ENCODE measurements at places on chromosomes 4 and X.
A peak's percentile ranks its signal among the peaks of the same experiment; 100 is the strongest.

DNA sequence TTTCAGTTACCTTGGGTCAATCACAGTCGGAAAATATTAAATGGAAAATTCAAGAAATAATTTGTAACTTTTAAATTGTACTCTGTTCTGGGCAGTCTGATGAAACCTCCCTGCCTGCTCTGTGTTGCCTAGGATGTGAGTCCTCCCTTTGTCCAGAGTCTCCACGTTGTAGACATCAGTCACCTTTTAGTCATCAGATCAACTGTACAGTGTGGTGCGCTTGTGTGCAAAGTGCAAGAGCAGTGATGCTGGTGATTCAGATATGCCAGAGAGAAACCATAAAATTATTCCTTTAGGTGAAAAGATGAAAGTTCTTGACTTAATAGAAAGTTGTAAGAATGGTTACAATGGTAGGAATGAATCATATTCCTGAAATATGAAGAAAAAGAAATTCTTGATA lies 1.4 kb downstream of the SPATA4 start:
- DNase-seq = no peak

DNA sequence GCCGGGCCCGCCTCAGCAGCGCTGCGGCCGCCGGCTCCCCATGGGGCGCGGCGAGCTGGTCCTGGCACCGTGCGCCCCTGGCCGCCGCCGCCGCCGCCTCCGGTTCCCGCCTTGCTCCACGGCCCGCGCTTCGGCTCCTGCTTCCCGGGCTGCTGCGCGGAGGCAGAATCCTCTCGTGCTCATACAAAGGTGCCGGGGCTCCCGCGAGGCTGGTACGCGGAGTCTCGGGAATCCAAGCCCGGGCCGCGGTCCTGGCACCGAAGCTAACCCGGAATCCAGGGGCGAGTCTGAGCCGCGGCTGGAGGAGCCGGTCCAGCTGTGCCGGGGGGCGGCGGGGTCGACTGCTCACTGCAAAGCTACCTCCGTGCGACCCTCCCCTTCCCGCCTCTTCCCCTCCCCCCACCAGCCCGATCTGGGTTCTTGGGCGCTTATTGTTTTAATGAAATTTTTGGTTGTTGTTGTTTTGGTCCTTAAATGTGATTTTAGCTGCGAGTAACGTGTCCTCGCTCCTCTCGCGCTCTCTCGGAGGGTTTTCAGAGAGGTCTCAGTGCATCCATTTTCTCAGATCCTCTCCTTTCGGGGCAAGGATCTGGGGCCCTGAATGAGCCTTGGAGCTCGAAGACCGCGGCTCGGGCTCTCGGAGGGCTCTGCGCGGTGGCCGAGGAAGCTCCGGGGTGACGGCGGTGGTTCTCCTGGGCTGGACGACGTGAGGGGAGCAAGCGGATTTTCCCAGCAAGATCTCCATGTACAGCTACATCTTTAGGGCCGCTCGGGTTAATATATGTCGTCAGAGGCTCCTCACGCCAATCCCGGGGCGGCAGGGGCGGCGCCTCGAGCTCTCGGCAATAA lies at the start of gene HAND2:
Gene HAND2 (minus strand): TSS at position 753 of the 849 bp plus-strand sequence. CDS start 940 bp downstream, outside the sequence.
- DNase-seq = no peak

DNA sequence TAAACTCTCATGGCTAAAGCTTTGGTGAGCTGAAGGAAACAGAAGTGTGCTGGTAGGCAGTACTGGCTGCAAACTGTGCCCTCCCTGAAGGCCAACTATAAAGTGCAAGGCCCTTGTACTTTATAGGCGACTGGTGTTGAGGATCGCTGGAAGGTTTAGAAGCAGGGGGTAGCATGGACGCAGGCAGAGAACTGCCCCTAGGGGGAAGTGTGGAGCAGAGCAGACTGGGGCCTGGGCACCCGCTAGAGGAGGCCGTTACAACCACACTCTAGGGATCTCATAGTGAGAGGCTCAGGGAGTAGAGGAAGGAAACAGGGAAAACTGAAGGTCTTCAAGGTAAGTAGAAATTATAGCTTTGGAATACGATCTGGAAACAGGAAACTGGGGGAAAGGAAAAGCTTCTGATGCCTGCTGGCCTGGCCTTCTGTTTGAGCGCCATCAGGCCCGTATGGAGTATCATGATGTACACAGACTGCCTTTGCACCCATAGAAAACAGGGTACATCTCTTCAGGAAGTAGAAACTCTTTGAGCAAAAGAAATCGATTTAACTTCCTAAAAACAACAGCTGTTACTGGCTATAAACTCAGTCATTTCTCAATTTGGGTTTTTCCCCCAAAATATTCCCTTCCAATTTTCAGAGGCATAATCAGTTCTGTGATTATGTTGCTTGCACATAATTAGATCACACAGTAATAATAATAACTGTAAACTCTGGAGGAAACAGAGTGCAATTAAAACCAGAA lies 23.9 kb upstream of the TMSB4X start:
- DNase-seq = no peak

- no peak for DNase-seq
Measured at GRCh38 chr4:123672987-123673386, 276.4 kb downstream of the SPRY1 start.

DNA sequence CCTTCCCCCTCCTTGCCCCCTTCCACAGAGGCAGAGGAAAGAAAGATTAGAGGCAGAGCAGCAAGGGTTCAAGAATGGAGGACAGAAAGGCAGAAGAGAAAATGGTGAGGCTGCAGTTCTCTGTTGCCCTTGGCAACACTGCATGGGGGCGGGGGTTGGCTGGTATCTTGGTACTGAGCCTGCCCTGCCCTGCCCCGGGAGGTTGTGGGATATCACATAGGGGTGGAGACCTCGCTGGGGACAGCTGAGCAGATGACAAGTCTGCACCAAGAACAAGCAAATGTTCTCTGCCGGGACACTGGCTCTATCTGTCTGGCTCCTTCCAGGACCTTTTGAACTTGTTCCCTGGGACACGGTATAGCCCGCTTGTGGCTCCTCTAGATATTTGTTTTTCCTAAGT lies 39.8 kb downstream of the NHS start:
- DNase-seq = no peak

- peak; percentile 50 for DNase-seq
Measured at GRCh38 chr4:152100379-152101201, 339.8 kb upstream of the GATB start.

GRCh38 chr4:2251795-2252529 lies 9.9 kb downstream of the MXD4 start:
- no peak for DNase-seq

DNA sequence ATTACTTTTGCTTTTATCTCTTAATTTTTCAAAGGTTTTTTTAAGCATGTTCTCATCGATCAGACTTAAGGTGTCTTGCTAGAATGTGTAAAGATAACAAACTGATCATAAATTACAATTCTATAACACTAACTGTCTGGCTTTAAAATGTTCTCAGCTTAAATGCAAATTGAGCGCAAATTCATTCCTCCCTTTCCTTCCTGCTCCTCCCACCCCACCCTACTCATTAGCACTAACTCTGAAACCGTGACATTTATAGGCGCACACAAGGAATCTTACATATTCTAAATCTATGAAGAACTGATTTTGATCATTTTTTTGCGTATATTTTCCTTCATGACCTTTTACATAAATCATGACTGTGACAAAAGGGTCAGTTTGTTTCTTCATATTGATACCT lies 590.0 kb upstream of the DIAPH2 start:
- DNase-seq = no peak

- DNase-seq = no peak
Measured at GRCh38 chr4:183082053-183082452, 17.0 kb upstream of the WWC2 start.

GRCh38 chrX:138756234-138756633 lies 44.7 kb upstream of the FGF13 start:
- DNase-seq = peak; percentile 3

- no peak for DNase-seq
Measured at GRCh38 chr4:139876337-139876941, 210.8 kb downstream of the MGST2 start.

DNA sequence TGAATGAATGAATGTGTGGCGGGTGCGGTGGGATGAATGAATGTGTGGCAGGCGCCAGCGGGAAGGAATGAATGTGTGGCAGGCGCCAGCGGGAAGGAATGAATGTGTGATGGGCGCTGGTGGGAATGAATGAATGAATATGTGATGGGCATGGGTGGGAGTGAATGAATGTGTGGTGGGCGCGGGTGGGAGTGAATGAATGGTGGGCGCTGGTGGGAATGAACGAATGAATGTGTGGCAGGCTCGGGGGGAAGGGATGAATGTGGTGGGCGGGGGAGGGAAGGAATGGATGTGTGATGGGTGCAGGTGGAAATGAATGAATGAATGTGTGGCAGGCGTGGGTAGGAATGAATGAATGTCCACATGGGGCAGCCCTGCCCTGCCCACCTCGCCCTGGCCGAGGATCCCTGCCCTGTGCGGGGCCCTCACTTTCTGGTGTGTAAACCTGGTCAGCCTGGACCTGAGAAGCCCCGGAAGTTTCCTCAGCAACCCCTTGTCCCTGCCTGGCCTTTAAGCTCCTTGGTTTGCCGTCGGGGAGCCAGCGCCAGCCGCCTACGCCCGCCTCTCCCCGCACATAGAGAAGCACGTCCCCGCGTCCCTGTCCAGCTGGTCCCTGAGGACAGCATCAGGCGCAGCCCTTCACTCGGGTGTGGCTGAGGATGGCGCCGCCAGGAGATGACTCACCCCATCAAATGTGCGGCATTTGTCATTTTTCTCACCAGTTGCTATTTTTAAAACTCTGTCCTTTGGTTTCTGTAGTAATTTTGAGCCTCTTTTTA lies 112.8 kb upstream of the LRPAP1 start:
- DNase-seq = no peak

DNA sequence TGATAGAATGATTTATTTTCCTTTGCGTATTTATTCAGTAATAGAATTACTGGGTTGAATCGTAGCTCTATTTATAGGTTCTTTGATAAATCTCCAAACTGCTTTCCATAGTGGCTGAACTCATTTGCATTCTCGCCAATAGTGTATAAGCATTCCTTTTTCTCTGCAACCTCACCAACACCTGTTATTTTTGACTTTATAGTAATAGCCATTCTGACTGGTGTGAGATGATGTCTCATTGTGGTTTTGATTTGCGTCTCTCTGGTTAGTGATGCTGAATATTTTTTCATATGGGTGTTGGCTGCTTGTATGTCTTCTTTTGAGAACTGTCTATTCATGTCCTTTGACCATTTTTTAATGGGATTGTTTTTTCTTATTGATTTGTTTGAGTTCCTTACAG lies 160.7 kb downstream of the MID1IP1 start:
- no peak for DNase-seq

DNA sequence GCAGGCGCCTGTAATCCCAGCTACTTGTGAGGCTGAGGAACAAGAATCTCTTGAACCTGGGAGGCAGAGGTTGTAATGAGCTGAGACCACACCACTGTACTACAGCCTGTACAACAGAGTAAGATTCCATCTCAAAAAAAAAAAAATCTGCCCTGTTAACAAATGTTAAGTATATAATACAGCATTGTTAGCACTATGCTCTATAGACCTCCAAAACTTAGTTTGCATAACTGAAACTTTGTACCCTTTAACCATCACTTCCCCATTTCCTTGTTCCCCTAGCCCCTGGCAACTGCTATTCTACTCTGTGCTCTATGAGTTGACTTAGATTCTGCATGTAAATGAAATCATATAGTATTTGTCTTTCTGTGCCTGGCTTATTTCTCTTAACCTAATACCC lies 76.7 kb downstream of the TAB3 start:
- DNase-seq = no peak

DNA sequence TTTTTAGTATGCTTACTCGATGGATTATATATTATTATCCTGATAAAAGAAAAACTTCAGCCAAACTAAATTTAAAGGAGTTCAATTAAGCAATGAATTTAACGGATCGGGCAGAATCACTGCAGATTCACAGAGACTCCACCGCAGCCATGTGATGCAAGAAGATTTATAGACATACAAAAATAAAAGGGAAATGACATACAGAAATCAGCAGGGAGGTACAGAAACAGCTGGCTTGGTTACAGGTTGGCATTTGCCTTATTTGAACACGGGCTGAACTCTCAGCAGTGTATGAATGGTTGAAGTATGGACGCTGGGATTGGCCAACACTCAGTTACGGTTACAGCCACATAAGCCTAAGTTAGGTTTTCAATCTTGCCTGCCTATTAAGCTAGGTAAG lies 35.4 kb upstream of the DHRSX start:
- DNase-seq = no peak

DNA sequence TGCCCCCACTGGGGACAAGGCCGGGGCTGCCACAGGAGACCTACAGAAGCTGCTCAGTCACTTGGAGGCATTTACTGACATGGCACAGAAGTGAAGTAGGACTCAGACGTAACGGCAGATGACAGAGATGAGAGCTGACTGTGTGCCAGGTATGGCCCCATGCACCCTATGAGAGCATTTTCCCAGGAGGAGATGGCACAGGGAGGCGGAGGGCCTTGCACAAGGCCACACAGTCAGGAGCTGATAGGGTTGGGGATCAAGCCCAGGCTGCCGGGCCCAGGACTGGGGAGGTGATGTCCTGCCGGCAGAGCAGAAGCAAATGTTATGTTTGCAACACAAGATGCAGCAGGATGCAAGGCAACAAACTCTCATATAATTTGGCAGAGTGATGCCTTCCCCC lies 34.1 kb downstream of the NAT8L start:
- no peak for DNase-seq

DNA sequence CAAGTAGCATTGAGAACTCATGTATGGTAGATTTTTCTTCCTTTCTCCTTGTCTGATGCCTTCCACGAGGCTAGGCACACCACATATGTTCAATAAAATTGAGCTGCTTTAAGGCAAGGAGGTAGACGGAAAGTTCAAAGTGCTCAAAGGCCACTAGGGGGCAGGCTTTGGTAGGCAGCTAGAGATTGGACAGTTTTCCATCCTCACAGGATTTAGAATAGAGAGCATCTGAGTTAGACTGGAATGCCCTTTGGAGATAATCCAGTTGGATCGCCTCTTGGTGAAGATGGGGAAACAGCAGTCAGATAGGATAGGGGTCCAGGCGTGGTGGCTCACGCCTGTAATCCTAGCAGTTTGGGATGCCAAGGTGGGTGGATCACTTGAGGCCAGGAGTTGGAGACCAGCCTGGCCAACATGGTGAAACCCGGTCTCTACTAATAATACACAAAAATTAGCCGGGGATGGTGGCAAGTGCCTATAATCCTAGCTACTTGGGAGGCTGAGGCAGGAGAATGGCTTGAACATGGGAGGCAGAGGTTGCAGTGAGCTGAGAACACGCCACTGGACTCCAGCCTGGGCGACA lies 30.4 kb downstream of the ELF4 start:
- DNase-seq = peak; percentile 66

GRCh38 chr4:184409911-184410692 lies 64.2 kb downstream of the IRF2 start:
- no peak for DNase-seq

DNA sequence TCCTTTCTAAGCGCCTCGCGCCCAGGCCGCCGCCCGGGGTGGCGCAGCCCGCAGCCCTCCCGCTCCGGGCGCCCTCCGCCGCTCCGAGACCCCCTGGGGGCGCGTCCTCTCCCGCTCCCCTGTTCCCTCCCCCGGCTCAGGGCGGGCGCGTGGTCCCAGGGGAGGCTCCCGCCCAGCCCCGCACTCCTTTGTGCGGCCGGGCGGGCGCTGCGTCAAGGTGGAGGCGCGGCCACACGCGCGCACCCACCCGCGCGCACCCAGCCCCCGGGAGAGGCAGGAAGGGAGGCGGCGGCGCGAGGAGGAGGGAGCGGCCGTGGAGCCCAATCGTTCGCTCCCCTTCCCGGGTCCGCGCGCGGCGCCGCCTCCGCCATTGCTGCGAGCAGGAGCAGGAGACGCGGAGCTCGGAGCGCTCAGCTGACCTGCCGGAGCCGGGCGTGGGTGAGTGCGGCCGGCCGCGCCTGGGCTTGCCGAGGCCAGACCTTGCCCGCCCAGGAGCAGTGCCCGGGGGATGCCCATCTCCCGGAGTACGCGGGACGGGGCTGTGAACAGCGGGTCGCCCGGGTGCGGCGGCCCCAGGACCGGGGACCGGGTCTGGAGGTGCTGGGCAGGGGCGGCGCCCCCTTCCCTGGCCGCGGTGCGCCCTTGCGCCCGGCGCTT lies at the start of gene NSG1:
Gene NSG1 (plus strand): TSS at position 367 of the 657 bp plus-strand sequence. CDS start 528 bp downstream, outside the sequence.
- DNase-seq = no peak
